ENCODE measurements at places on chromosomes 4 and X.
A peak's percentile ranks its signal among the peaks of the same experiment; 100 is the strongest.

DNA sequence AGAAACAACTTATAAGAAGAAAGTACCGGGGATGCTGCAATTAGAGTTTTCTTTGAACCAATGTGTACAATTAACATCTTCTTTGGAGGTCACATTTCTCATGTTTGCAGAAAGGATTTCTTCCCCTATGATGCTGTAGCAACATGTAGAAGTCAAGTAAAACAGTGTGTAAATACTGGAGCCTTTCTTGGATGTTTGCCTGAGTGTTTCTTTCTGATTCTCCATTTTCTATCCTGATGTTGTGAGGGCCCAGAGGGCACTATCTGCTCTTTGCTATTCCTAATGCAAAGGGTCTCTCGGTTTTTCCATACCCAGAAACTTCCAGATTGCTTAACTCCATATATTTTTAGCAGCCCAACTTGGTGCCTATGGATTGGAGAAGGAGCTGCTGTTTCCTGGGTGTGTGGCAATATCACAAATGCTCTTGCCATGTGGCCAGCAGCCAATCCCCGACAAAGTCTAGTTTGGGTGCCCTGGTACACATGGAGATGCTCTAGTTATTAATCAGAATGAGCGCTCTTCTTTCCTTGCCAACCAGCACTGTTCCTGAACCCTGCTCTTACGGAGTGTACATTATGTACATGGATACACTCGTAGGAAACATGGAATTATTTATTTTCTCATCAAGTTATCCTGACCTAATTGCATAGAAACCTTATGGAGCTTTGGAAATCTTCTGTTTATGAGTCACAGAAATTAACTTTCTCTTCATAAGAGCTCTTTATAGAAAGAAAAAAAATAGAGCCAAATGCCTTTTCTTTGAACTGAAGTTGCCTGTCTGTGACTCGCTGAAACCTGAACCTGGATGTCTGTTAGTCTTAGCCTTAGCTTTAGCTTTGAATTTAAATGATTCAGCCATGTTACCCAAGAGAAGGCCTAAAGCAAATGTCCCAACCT, 67.0 kb upstream of the GPC4 start:
- DNase-seq: peak; percentile 57

- no peak for DNase-seq
These were observed 22.4 kb upstream of the F9 start for GRCh38 chrX:139508099-139508498.

DNA sequence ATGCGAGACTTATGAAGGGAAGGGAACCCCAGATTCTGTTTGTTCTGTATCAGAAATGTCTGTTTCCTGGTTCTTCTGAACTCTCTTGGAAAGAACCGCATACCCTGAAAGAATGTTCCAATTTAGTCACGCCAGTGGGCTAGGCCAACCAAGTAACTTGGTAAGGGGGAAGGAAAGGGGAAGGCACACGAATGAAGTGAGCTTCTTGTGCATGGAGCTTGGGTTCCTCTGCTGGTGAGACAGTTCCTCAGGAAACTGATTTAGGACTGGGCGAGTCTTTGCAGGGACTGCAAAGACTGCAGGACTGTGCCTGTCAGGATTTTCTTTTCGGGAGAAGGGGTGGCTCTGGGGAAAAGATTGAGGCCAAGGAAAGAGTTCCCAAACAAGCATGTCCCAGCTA, 35.6 kb downstream of the FRMPD3 start:
- peak; percentile 18 for DNase-seq

DNA sequence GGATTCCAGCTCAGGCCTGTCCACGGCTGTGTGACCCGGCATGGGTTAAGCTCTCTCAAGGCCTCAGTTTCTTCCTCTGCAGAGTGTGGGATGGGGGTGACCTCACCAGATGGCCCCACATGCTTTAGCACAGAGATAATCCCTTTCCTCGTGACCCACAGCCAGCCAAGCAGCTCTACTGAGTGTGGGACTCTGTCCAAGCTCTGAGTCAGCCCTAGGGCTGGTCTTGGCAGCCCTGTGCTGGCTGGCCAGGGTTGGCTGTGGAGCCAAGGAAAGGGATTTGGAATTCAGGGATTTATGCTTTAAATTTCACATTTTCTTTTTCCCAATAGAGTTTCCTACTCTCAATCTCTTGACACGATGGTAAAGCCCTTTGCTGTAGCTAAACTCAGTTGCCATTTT, 19.7 kb upstream of the SPON2 start:
- peak; percentile 97 for DNase-seq

DNA sequence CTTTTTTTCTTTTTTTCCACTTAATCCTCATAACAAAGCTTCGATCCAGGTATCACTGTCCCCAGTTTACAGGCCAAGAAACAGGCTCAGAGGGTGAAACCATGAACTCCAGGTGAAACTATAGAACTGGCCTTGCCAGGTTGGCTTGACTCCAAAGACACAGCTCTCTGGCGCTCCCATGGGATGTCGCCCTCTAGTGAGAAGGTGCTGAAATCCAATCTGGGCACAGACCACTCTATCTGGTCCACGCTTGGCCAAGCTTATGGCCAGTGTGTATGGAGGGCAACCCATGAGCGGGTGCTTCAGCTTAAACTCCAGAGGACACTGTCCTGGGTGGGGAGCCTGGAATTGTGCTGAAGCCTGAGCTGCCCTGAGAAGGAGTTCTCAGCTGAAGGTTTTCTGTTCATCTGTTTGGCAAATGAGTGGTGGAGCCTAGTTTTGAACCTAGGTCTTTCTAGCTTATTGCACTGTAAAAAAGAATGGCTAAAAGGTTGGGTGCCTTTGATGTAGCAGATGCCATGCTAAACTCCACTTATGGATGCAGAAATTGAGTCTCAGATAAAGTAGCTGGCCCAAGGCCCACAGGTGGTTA, 70.5 kb downstream of the SEL1L3 start:
- DNase-seq: peak; percentile 21

DNA sequence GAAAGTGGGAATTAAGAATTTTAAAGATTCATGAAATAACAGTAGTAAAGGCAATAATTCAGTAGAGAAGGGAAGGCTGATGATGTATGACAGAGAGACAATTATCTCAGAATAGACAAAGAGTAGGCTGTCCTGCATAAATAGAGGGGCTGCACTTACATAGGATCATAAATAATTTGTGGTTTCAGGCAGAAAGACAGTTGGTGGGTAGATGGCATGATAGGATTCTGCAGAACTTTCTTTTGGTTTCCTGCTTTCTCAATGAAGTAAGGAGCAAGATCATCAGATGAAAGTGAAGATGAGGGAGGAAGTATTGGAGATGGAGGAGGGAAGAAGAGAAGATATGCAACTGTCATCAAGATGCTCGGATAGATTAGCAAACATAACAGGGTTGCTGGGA, 604.9 kb upstream of the ZFP42 start:
- DNase-seq: peak; percentile 31

DNA sequence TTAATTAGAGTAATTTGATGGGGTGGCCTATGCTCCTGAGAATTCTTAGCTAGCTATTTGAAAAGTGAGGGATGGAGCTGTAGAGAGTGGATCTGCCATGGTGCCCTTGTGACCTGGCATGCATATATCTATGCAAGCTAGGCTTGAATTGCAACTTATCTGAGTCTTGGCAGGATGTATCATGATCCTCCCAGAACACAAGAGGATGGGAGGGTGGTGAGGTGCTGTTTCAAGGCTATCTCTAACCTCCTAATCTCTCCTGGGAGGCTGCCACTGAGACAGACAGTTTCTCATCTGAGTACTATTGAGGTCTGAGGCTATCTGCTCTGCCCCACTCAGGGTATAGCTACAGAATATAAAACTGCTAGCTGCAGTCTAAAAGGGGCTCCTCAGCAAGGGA, 56.6 kb downstream of the BRCC3 start:
- DNase-seq: no peak

GRCh38 chr4:76430519-76431388, 4.3 kb upstream of the SHROOM3 start:
- DNase-seq: peak; percentile 76

DNA sequence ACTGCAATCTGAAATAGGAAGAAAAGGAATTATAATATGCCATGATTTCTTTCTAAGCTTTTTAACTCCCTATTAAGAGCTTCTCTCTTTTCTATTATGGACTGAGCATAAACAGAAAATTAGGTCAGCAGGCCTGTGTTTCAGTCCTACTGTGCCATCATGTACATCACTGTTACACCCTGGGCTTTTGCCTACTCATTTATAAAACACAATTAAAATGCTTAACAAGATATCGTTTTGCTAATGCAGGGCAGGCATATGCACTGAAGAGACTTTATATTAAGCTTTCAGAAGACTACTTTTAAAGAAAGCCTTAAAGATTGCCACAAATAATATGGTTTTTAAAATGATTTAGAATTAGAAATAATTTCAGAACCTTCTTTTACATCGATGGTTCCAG, 828 bp upstream of the BBS12 start:
- no peak for DNase-seq

DNA sequence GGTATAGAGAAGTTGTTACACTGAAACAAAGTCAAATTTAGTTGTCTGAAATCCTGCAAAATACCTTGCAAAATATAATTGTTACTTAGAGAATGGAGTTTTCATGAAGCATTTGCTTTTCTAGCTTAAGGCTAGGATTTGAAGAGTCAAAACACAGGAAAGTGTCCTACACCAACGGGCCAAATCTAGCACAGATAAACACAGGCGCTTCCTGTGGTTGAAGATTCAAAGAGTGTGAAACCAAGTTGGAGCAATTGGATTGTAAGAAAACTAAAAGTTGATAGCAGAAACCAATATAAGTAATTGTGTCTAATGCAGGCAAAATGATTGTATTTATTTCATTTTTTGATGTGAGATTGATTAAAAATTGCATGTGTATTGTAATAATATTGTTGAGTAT, 2002.5 kb upstream of the TENM3 start:
- no peak for DNase-seq

DNA sequence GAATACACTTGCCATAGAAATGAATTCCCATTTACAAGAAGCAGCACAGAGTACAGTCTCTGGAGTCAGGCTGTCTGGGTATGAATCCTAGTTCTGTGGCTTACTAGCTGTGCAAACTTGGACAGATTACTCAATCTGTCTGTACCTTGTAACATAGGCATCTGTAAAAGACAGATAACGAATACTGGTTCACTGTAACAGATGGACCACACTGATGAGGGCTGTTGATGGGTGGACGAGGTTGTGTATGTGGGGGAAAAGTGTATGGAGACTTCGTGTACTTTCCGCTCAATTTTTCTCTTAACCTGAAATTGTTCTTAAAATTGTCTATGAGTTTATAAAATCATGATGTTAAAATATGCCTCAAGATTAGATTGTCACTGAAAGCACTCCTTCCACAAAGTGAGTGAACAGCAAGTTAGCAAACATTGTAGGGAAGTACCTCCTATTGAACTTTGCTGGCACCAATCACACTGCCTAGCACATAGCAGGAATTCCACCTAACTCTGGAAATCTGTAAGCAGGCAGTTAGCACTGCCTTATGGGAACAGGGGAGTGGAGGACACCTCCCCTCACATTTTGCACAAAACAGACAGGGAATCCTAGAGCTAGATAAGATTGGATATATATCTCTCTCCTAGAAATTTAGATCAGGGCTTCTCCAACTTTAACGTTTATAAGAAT, 6.5 kb upstream of the EXOSC9 start:
- DNase-seq: no peak

DNA sequence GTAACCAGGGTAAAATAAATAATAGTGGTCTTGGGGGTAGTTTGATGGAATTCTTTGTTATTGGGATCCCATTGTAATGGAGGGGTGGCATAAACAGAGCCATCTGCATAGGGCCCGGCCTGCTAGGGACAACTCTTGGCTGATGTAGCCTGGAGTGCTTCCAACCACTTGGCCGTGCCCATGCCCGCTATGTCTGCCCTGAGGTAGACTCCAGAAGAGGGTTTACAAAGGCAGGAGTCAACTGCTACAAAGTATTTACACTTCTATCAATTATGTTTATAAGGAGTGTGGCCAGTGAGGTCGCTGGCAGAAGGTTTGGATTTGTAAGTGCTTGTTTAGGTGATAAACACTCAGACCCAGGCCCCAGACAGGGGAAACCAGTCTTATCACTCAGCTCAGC, 8.1 kb downstream of the RASL11B start:
- DNase-seq: no peak

GRCh38 chr4:89336818-89337420, 29.3 kb upstream of the GPRIN3 start:
- no peak for DNase-seq

- DNase-seq: no peak
These were observed 750.1 kb upstream of the ADGRL3 start for GRCh38 chr4:60450054-60450453.

DNA sequence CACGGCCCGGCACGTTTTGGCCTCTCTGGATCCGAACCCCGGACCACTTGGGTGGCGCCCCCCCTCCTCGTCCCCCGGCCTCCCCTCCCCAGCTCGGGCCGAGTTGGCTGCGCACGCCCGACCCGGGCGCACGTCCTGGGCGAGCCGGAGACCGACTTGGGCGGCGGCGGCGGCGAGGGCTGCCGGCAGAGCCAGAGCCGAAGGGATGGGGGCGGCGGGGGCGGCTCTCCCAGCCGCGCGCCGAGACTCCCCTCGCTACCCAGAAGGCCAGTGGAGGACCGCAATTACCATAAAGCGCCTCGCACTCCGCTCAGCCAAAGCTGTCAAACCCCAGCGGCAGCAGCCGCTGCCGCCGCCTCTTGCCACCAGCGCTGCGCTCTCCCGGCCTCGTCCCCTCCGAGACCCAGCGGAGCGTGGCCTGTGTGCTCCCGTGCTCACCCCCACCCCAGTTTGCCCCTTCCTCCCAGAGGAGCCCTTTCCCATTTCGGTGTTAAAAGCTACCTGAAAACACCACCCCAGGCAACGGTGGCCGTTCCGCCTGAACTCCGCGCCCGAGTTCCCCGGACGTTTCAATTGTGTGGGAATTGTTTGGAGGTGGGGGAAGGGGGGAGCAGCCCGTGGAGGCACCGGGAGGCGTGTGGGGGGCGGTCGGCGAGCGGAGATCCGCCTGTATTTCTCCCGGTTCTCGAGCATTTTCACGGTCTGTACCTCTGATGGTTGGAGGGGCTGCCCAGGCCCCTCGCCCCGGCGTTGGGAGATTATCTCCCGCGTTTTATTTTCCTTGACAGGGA, 701 bp upstream of the BCOR start:
- DNase-seq: peak; percentile 70

DNA sequence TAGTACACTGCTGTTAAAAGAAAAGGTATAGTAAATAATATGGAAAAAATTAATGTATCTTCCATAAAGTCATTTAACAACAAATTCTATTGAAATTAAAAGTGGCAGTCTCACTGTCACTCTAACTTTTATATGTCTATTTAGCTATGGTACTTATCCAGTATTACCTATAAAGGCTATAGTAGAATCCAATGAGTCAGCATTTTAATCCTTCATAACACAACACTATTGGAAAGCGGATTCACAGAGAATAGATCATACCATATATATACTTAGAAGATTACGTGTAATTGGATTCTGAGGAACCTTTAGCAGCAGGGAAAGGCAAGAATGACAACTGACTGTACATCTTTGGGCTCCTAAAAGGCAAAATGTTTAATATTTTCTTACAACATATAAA, 1942.6 kb downstream of the PCDH7 start:
- no peak for DNase-seq

GRCh38 chr4:168852387-168852786, 157.7 kb downstream of the CBR4 start:
- no peak for DNase-seq
